ENCODE measurements at places on chromosomes 6 and 20.

DNA sequence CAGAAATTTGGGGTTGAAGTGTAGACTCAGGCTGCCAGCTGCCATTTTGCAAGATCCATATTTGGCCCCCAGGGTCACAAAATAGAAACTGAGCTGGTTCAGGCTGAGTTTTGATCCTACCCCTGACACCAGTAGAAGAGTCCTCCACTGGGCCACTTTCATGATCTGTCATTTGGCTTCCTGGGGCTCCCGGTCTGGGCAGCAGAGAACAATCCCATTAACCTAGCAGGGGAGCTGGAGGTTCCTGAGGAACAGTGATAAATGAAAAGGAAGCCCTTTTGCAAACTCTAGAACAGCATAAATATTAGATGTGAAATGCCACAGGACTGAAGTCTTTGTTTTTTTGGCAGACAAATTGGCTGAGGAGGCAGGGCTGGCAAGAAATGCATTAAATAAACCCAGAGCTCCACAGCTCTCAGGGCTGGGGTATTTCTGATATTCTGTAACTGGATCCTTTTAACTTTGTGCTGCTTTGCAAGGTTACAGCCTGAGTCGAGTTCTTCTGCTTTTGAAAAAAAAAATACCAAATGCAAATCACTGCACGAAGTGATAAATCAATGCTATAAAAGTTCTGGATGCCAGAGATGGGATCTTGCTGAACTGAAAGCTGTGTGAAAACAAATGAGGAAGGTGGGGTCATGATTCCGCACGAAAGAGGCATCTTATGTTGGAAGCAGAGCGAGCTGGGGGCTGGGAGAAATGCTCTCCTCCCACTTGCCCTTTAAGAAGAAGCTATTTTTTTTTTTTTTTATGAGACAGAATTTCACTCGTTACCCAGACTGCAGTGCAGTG is 64.4 kb downstream of the SULF2 start:
- peak; percentile 33 for DNase-seq

GRCh38 chr6:79149884-79150283 is 71.8 kb upstream of the PHIP start:
- no peak for DNase-seq

- no peak for DNase-seq
Measured at GRCh38 chr6:158854214-158855101, 35.3 kb upstream of the EZR start.

- DNase-seq: peak; percentile 60
Measured at GRCh38 chr20:1734269-1734858, 76.8 kb upstream of the SIRPG start.

DNA sequence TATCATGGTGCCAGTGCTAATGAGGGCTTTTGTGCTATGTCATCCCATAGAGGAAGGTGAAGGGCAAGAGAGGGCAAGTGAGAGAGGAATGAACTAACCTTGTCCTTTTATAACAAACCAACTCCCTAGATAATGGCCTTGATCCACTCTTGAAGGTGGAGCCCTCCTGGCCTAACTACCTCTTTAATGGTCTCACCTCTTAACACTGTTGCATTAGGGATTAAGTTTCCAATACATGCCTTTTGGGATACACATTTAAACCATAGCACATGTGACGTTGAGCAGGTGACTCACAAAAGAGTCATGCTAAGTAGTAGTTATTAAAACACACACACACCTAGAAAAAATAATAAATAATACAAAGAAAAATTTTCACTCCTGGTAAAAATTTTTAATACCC is 36.9 kb downstream of the CCN2 start:
- DNase-seq: no peak

DNA sequence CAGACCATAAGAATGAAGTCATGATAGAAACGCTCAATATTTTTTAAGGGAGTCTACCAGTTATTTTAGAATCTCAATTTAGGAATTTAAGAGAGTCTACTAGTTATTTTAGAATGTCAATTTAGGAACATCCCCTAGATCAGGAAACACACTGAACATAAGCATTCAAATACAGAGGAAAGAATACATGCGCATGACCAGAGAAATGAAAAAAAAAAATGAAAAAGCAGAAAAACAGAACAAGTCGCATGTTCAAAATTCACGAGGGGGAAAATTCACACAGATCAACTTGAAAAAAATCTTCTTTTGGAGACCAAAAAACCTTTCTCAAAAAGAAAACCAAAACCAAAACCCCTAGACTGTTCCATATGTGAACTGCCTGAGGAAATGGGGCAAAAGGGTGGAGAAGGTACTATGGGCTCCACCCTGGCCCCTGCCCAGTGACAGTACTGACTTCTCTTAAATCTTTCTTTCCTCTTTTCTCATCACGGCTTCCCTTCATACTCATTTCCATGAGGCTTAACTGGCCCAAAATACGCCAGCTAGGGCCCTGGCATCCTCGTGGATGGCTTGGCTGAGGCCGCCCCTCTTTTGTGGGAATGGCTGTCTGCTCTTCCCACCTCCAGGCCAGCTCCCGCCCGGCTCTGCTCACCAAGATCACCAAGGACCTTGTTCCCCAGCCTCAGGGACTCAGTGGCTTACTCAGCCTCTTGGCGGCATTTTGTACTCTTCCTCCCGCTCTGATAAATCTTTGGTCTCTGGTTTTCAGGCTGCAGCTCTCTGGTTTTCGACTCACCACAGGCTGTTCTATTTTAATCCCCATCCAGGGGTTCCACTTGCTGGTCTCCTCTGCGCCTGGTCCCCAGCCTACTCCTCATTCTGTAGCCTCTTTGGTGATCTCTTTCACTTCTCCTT is 11.2 kb downstream of the ZBTB2 start:
- DNase-seq: no peak

DNA sequence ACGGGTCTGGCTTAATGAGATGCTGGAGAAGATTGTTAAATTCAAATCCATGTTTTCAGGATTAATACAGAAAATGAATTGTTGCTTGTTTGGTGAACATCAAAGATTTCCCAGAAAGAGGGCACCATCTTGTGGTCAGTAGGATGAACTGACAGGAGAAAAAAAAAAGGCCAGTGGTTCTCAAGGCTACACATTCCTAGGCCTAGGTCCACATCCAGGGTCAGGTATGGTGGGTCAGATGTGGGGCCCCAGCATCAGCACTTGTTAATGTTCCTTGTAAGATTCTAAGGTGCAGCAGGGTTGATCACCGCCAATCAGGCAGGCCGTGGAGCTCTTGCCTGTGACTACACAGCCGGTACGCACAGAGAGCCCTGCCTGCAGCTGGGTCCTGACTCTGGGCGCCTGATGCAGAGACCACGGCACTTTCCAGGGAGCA is 34.0 kb upstream of the FOXO3 start:
- DNase-seq: peak; percentile 65

DNA sequence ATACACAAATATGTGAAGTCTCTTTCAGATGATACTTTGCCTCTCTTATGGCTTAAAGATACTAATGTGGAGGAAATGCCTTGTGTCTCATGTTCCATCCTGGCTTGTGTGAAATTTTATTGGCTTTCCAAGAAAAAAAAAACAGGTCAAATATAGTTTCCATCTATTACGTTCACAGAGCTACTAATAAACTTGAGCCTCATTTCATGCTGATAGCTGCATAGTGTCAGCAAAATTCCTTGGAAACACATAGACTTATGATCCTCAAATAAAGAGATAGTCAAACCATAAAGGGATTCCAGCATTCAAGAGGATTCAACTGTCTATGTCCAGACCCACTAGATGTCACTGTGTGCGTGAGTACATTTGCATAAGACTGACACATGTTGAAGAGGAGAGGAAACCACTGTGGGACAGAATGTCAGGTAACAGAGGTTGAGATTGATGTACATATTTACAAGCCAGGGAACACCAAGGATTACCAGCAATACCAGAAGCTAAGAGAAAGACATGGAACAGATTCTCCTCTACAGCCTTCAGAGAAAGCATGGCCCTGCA is 266.6 kb downstream of the COL12A1 start:
- no peak for DNase-seq

DNA sequence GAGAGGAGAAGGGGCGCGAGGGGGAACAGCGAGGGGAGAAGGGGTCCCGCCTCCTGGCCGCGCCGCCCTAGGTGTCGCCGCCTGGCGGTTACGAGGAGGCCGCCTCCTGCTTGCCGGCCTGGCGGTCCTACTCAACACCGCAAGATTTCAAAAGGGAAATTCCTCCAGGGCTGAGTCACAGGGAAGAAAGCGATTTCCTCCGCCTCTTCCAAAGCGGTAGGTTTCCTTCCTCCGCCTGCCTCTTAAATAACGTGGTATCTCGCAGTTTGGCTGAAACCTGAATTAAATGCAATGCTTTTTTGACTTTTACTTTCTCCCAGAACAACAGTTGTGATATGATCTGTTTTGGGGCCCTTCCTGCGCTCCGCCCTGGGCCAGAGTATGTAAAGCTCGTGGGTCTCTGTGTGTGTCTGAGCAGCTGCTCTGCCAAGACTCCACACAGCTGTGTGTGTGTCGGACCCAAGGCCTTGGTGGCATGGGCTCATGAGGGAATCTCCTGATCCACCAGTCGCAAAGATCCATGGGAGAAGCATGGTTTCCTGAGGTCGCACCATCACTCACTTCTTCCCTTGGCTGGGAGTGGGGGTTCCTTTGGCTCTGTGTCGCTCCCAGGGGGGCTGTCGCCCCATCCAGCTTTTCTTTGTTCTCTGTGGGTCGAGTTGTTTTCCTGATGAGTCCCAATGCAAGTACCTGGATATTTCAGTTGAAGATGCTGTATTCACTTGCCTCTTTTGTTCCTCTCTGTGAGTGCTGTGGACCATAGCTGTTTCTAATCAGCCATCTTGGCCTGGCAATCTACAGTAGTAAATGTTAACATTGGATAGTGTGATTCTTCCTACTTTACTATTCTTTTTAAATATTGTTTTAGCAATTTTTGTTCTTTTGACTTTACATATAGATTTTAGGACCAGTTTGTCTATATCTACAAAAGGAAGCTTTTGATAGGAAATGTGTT is 31.6 kb upstream of the NOTCH4 start:
- DNase-seq: peak; percentile 94

- DNase-seq: no peak
Measured at GRCh38 chr20:43723735-43724134, 3.1 kb downstream of the GTSF1L start.

GRCh38 chr6:139062932-139063646 is 34.5 kb downstream of the ABRACL start:
- peak; percentile 34 for DNase-seq

DNA sequence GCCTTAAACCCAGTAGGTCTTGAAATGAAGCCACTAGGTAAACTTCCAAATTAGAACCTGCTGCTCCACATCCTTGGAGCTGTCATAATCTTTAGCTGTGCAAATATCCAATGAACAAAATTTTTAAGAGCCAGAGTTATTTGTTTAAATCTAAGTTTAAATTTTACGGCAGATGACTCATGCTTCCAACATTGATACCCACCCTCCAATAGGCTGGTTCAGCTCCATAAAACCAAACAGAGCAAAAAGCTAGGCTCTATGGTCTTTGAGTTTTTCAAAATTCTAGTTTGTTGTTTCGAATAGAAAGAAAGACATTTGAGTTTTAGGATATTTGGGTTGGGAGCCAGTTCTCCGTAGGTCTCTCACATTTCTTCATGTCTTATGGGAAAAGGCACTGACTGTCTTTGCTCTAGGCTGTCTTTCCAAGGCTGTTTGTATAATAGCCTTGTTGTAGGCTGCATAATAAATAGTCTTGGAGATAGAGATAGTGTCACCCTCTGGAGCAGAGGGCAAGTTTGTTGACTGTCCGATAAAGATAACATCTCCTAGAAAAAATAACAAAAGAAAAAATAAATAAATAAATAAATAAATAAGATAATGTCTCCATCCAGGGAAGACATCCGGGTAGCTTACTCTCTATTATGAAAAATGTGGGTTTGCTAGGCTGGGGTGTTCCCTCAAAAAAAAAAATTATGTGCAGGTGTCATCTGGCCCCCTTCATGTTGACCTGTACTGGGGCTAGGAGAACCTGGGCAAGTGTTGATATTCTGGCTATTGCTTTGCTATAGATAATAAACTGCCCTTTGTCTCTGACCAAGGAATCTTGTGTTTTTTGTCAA is 36.5 kb downstream of the SLC2A12 start:
- no peak for DNase-seq

- DNase-seq: peak; percentile 69
Measured at GRCh38 chr6:551405-551804, 105.5 kb downstream of the HUS1B start.

DNA sequence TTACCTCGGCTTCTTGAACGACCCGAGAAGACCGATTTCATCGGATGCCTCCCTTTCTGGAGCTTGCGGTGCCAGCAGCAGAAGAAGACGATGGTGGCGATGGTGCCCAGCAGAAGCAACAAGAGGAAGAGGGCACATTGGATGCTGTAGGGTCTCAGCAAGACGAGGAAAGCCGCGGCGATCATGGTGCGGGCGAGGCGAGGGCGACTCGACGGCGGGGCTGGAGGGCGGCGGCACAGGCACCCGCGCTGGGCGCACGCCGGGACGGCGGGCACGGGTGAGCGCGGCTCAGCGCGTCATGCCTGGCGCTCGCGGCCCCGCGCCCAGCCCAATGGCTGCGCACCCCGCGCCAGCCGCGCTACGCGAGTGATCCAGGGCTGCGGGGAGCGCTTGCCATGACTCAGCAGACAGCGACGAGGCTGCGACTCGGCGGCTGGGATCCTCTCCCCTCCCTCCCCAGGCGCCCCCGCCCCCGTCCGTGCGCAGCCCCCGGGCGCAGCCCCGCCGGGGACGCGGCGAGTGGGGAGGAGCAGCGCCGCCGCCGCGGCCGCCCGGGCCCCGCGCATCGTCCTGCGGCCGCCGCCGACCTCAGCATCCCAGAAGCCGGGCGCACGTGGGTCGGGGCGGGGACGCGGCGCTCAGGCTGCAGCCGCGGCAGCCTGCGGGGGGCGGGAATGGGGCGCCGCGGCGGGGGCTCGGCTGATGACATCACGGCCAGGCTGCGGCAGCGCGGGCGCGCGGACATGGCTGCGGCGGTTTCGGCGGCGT is at the start of gene BEND6:
BEND6 (plus strand) TSS at position 705 of the 768 bp plus-strand sequence. CDS start 26,704 bp downstream, outside the sequence.
- peak; percentile 88 for DNase-seq

DNA sequence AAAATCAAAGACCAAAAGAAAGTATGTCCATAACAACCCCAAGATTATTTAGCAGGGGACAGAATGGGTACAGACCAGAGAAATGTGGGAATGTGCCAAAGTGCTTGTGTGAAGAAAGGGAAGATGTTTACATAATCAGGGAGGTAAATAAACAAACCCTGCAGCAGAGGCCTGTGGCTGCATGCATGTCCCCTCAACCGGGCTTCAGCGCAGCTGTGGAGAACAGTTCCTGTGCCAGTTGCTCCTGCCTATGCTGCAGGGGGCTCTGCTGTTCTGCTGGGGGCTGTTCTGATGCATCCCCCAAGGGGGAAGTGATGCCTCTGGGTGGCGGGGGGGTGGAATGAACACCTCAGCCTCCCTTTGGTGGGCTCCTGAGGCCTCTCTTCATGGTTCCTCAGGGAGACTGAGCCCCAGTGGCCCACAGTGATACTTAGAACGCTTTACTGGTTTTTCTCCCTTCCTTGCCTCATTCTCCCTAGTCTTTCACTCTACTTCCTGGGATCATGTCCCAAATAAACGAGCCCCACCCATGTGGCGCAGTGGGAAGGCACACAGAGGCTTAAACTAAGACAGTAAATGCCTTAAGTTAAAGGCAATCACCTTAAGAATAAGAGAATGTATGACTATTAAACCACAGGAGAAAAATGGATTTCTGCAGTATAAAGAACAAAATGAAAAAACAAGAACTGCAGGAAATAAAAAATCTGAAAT is 23.0 kb downstream of the RAB23 start:
- DNase-seq: no peak

GRCh38 chr6:40512340-40512739 is 74.8 kb downstream of the LRFN2 start:
- DNase-seq: no peak

GRCh38 chr6:111562246-111562645 is 43.4 kb downstream of the TRAF3IP2 start:
- no peak for DNase-seq

- no peak for DNase-seq
Measured at GRCh38 chr6:10384610-10385523, 30.0 kb downstream of the TFAP2A start.
